ENCODE measurements at places on chromosomes 1 and 21. TPM values are rescaled to one million over a fixed set of nuclear protein-coding genes. Genes with fewer than 3 reads are reported as not detected.

KLF17 gene
- under 0.01 TPM for total RNA-seq

- DNase-seq = no peak
Observed at GRCh38 chr1:31041529-31041928, 24.0 kb downstream of the PUM1 start.

CCDC30 gene
- total RNA-seq = 11.8 TPM

E2F2 gene
- total RNA-seq = 1.2 TPM

GRCh38 chr1:177937174-177937770 lies 32.6 kb downstream of the SEC16B start:
- no peak for DNase-seq

DNA sequence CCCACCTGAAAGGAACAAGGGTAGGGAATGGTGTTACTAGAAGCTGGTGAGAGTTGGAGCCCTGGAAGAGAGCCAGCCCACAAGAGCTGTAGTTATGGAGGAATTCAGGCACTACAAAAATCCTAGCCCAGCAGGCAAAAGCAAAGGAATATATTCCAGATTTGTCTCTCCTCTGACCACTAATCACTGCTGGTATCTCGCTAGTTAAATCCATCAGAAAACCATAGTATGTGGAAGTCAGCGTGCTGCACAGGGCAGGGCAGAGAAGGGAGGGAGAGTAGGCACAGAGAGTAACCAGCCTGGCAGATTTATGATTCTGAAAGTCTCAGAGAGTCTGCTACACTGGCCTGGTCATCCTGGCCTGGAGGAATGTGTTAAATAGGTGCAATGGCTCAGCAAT lies 88.6 kb downstream of the SELENOF start:
- DNase-seq = no peak

TNFRSF4 gene
- total RNA-seq = not detected

- DNase-seq = no peak
Observed at GRCh38 chr1:225848030-225848955, 33.9 kb downstream of the TMEM63A start.

- DNase-seq = peak; percentile 32
Observed at GRCh38 chr1:182080955-182081582, 19.6 kb upstream of the ZNF648 start.

FAM72D gene
- 0.41 TPM for total RNA-seq

- no peak for DNase-seq
Observed at GRCh38 chr21:46538262-46538661, 66.6 kb downstream of the S100B start.

IFI16 gene
- total RNA-seq = 15.5 TPM

DNA sequence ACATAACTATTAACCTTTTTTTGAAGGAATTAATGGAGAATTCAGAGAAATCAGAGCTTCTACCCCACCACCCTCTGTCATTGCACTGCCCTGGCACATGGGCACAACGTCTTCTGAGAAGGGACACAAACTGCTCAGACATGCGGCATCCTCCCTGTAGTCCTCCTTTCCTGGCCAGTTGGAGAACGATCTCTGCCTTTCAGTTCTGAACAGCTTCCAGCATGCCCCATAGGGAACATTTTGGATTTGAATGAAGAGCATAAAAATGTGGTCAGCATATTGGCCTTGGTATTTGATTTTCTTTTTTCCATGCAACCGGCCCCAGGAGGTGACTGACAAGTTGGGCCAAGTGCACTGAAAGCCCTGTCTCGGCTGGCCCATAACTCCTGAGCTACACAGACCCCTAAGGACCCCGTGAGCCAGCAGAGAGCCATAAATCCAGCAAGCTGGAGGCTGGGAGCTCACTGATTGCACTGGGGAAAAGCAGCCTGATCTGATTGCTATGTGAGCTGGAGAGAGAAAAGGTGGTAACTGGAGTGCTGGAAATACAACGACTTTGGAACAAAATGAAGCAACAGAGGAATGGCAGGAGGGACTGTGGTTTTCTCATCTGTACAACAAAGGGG lies 10.9 kb upstream of the BLACAT1 start:
- DNase-seq = no peak

CD164L2 gene
- total RNA-seq = not detected

CHIA gene
- not detected for total RNA-seq

DNA sequence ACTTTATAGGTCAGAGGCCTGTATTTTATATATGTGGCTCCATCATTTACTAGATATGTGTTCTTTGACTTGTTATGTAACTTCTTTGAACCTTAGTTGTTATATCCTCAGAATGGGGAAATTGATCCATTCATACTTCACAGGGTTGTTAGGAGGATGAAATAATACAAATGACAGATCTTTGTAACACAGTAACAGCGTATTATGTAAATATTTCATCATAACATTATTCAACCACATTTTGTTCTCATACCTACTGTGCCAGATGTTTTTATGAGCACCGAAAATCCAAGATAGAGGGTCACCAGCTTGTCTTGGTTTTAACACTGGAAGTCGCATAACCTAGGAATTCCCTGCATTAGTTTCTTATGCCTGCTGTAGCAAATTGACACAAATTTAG lies 3.3 kb downstream of the SUCO start:
- DNase-seq = no peak

CLDN17 gene
- not detected for total RNA-seq

ADGRL4 gene
- 1.2 TPM for total RNA-seq

DNA sequence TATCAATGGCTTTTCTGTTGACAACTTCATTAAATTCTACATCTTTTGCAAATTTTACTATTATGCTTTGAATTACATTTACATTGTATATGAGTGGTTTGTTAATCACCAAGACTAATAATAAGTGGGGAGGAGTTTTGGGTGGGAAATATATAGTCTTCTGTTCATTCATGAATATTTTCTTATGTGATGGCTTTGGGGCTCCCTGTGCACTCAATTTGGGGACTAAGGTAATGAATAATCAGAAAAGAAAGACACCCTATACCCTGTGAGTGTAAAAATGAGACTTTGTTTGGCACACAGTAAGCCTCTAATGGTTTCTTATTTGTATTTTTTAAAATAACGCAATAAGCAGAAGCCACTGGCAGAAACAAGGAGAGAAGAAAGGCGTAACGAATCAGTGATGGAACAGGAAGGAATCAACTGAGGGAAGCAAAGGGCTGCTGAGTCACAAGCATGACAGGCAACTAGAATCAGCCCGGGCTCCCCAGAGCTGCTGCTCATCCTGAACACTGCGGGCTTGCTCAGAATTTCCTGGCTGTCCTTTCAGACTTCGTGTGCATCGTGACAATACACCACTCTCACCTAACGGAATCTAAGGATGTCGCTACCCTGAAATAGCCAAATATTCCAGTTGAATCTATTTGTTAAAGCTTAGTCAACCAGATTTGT lies 20.8 kb upstream of the RGS2 start:
- DNase-seq = no peak

- DNase-seq = no peak
Observed at GRCh38 chr1:234562334-234562733, 47.6 kb downstream of the IRF2BP2 start.

DNA sequence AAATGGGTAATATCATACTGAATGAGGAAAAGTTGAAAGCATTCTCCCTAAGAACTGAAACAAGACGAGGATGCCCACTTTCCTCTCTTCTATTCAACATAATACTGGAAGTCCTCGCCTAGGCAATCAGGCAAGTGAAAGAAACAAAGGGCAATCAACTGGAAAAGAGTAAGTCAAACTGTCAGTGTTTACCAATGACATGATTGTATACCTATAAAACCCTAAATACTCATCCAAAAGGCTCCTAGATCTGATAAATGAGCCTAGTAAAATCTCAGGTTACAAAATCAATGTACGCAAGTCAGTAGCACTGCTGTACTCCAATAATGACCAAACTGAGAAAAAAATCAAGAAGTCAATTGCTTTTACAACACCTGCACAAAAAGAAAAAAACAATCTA lies 575.8 kb upstream of the PRMT6 start:
- DNase-seq = no peak

DNA sequence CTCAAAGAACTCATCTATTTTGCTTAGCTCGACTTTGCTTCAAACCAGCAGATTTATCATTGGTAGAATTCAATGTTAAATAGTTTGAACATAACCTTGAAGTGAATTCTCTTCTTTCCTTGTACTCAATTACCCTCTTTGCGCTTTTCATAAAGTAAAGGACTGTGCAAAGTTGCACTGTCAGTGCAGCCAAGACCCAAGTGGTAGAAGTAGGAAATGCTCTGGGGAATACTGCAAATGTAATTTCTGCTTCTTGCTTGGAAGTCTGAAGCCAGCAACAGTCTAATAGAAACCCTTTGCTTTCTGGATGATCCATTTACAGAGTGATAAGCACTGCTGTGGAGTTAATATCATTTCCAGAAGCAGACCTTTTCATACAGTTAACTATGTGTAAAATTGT lies 936.7 kb upstream of the TMPRSS15 start:
- DNase-seq = no peak

- DNase-seq = no peak
Observed at GRCh38 chr1:184418652-184419349, 32.0 kb downstream of the C1orf21 start.

- no peak for DNase-seq
Observed at GRCh38 chr1:166140251-166140650, 26.6 kb downstream of the FAM78B start.

DNA sequence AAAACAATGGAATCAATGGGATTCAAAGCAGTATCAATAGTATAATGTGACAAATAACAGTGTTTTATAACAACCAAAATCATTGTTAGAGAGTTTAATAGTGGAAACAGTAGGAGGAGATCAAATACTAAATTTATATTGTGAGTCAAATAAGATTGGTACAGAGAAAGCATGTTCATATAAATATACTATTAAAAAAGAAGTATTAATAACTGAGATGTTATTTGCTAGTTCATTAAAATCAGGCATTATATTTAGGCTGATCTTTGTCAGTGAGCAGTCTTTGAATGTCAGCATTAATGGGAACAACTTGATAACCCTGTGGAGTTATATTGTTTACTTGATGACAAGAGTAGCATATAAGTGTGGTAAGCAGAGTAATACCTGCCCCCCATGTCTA lies 30.6 kb downstream of the PRKAA2 start:
- DNase-seq = no peak

TENT5C gene
- 4.9 TPM for total RNA-seq

DNA sequence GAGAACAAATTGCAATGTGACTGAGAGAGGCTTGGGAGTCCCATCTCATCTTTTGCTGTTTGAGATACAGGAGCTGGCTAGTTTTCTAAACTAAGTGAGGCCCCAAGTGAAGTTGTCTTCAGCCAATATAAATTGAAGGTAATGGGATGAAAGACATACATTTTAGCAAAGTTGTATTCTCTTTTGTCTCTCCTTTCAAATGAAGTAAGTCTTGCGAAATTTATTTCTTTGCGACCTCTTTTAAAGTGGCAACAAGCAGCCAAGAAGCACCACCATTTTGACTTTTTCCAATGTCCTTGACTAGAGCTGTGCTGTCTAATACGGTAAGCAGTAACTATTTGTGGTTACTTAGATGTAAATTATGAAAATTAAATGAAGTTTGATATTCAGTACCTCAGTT lies 385.7 kb downstream of the USP25 start:
- no peak for DNase-seq

GRCh38 chr21:17139696-17140095 lies 373.1 kb upstream of the CXADR start:
- no peak for DNase-seq

- no peak for DNase-seq
Observed at GRCh38 chr1:53693773-53694717, 44.9 kb downstream of the GLIS1 start.

KRTAP13-2 gene
- not detected for total RNA-seq

DNA sequence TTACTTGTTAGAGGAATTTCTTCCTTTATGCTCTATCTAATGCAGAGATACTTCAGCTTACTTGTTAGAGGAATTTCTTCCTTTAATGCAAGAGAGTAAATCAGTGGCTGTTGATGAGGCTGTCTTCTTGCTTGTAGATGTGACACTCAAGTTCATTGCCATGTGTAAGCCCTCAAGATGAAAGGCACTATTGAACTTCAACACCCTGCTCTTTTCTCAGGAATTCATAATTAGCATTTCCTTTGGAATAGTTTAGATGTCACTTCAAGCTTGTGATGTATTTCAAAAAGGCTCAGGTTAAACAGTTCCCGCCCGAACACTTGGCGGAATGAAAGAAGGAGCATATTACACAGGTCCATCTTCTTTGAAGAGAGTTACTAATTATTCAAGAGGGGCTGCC lies 251.9 kb downstream of the RGS7 start:
- DNase-seq = no peak

CYYR1 gene
- total RNA-seq = 1.6 TPM

- no peak for DNase-seq
Observed at GRCh38 chr1:20871419-20871818, 84.3 kb upstream of the HP1BP3 start.

DNA sequence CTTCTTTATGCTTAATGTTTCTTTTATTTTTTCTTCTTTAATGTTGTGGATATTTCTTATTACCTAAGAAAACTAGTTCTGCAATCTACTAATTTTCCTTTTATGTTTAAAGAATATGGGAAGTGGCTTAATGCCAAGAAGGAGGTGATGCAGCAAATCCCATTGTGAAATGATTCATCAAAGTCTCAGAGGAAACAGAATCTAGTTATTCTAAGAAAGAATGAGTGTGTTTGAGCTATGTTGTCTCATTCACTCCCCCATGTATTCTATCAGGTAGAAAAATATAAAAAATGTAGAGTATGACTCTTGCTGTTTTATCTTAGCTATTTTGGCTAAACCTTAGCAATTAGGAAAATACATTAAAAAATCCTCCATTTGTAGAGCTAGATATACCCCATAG lies 659.9 kb upstream of the RGS18 start:
- no peak for DNase-seq

- DNase-seq = no peak
Observed at GRCh38 chr1:28517649-28517999, 11.8 kb downstream of the RCC1 start.

GRCh38 chr1:117821774-117822482 lies 107.5 kb downstream of the GDAP2 start:
- DNase-seq = no peak

DNA sequence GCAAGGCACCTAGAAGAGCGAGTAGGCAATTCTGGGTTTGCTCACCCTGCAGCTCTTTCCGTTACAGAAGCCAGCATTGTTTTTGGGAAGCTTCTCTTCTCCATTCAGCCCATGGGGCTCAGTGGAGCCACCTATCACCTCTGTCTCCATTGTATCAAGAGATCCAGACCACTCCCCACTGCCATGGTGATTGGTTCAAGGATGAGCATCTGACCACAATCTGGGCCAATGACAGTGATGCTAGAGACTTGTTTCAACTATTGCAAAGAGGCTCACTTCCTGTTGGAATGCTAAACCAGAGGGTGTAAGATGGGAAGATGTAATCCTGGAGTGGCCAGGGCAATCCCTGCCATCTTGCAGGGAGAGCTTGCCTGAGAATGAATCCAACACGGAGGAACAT lies 6.6 kb downstream of the SPATA21 start:
- no peak for DNase-seq

DNA sequence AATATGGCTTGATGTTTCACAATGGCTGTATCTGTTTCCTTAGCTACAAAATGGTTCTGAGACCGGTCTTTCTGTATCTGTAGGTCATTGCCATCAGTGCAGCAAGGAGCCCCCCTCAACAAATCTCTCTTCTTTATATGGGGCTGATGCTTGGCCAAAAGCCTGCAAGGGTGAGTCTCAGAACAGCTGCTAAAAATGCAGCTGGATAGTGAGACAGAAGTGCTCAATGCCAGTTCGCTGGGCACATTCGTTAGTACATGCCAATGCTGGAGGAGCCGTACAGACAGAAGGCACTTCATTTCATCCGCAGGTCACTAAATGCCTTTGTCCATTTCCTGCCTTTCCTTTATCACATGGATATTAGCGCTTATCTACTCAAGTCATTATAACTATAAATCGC lies 67.3 kb downstream of the RUNX1 start:
- no peak for DNase-seq
